CD4-positive, alpha-beta T cell (primary cell): ENCODE measurements at places on chromosomes 5 and 9.

- DNase-seq, result no peak
Measured at GRCh38 chr9:1707291-1707690, 307.9 kb upstream of the SMARCA2 start.

DNA sequence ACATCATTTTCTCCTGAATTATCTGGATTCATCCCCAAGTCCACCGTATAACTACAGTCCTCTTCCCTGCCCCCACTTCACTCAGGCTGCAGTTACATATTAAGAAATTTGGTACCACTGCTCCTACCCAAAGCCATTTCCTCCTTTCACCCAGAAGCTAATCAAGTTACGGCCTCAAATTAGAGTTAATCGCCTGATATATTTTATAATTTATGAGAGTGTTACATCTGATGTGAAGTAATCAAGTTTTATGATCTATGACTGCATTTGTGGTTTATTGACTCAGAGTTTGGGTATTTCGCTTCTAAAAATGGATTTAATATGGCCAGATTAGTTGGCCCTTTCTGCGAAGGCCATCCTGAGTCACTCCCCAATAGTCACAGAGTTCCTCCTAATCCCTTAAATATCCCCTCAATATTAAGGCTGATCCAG lies 223.6 kb upstream of the KIF2A start:
- no peak for DNase-seq

- no peak for DNase-seq
Measured at GRCh38 chr5:75457691-75458090, 53.7 kb downstream of the CERT1 start.

- no peak for DNase-seq
Measured at GRCh38 chr5:78243639-78244038, 50.9 kb downstream of the AP3B1 start.

DNA sequence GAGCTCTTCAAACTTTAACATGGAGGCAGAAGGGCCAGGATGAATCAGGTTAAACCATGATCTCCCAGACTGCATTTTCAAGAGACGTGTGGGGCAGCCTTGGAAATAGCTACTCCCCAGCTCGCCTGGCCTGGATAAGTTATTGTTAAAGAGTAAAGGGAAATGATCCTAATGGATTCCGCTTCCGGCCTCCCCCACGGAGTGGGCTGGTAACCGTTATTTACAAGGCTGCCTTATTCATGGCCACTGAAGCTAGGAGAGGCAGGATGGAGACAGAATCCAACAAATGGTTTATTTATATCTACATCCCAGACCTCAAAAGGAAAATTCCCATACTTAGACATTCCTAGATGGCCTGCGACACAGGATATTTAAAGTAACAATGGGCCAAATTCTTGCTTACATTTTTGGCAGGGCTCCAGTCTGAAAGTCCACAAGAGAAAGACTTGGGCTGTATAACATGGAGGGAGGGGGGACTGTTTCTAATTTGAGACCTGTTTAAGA lies 27.9 kb downstream of the SPRY4 start:
- DNase-seq, result no peak

GRCh38 chr5:158309088-158309807 lies 450.3 kb upstream of the CLINT1 start:
- no peak for DNase-seq

DNA sequence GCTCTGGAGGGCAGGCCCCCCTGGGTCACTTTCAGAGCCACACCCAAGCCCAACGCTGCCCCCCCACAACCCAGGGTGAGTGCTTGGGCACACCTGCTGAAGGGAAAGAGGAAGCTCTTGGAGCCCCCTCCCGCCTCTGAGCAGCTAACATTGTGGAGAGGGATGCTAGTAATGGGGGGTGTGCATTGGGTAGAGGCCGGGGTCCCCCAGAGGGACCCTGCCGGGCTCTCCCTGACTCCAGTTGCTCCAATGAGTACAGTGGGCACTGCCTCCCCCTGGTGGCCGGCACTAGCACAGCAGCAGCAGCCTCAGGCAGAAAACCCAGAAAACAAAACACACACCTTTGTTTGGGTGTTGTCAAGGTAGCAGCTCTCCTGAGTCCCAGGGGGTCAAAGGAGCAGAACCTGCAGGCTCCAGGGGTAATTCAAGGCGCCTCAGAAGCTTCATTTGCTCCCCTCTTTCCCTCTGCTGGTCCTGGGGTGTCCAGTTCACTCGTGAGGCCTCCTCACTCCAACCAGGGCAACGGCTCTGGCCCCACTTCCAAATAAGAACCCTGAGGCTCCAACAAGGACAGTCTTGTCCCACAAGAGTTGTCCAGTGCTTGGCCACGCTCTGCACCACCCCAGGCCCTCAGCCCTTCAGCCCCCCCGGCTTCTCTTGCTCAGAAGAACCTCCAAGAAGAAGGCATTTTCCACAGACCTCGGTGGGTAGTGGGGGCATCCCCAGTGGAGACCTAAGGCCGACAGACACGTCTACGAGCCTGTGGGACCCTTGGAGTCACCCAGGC lies 16.1 kb downstream of the GBGT1 start:
- peak; percentile 87 for DNase-seq
